Activated T-helper 2 cell treated with anti-CD3 and anti-CD28 coated beads, Interferon-gamma antibody, Interleukin-2, Interleukin-4, amounts not matched to agents 10 μg/mL and 5 μg/mL and 100 μg/mL, durations not matched to agents 14 hours and 24 hours and 36 hours (primary cell): ENCODE measurements at places on chromosomes 11 and 22. TPM values are rescaled to one million over a fixed set of nuclear protein-coding genes. Genes with fewer than 3 reads are reported as not detected.

The RFPL2 gene
- 0.16 TPM in 1 of 2 replicates, not detected in the other for total RNA-seq

The LAMTOR1 gene
- total RNA-seq: 95.1 and 100 TPM in 2 replicates

The MS4A6E gene
- not detected in 2 replicates for total RNA-seq

The KCNQ1OT1 gene
- 0.68 and 0.74 TPM in 2 replicates for total RNA-seq

GRCh38 chr11:44269369-44270351 lies 40.3 kb downstream of the ALX4 start:
- no peak for DNase-seq

DNA sequence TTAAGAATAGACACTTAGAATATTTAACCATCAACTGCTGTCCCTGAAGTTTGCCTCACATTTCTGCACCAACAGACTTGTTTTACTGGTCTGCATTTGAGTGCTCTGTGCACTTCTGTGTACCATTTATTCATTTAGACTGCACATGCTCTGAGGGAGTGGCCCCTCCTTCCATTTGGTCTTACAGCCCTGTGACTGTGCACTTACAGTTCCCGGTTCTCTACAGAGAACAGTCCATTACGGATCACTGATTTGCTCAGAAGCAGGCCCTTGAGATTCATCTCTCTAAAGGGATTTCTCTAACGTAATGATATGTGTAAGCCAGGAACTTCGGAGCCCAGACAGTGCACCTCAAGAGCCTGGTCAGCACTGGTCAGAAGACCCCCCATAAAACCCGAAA lies 247.3 kb upstream of the BLID start:
- DNase-seq: no peak

GRCh38 chr22:42902875-42903510 lies 45.9 kb upstream of the ARFGAP3 start:
- no peak for DNase-seq

GRCh38 chr11:3195251-3196160 lies 23.1 kb downstream of the MRGPRG start:
- no peak for DNase-seq

DNA sequence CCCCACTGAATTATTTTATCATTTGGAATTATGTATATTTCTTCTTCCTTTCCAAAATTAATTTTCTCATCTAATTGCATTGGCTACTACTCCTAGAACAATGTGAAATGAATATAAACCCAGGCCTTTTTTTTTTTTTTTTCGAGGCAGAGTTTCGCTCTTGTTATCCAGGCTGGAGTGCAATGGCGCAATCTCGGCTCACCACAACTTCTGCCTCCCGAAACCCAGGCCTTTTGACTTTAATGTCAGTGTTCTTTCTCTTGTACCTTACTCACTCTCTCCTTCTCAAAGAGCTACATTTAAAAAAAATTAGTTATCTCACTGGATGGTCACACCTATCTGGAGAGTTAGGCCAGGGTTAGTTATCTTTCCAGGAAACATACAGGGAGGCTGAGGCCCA lies 35.3 kb upstream of the LRRC32 start:
- no peak for DNase-seq

GRCh38 chr11:33320016-33320813 lies 63.0 kb downstream of the HIPK3 start:
- no peak for DNase-seq

DNA sequence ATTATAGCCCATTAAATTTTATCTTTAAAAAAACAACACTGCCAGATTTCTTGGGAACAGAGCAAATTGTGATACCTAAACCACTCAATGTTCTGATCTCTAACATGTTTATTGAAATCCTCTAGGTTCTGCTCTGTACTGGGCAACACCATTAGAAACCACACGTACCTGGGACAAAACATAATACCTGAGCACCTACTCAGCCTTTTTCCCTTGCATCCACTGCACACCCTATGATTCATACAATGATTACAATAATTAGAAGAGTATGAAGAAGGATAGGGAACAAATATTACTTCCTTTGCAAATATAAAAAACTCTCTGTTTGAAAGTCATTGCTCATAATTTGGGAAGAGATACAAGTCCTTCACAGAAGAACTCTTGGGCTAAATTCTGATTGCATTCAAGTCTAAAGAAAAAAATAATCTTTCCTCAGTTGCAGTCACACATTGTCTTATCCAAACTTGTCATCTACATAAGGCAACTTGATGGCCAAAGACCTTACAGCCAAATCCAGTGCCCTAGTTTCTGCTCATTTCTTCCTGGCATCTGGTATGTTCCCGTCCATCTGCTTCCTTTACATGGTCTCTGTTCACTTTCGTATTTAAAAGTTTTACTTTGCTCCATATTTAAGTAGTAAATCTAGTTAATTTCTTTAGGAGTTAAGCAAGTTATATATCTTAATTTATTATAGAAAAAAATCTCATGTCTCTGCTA lies 407.4 kb downstream of the LRRC4C start:
- no peak for DNase-seq

DNA sequence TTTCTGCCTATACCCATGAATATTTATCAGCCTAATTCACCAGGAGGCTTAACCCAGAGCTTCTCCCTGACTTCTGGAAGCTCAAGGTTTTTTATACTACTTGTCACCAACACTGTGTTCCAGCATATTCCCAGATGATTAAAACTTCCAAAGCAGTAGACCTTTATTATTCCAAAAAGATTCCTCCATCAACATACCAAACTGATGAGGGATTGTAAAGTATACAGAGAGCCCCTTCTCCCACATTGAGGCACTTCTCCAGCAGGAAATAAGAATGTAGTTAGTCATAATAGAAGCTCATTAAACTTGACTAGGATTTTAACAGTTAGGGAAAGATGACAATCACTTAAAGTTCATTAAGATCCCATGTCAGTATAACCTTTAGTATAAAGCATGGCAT lies 51.4 kb upstream of the CEP126 start:
- no peak for DNase-seq
